ENCODE measurements at places on chromosomes 3 and 15.

GRCh38 chr3:43012174-43012573 is 33.1 kb downstream of the GASK1A start:
- H3K27ac ChIP-seq = no peak overlapping the region
- no peak for DNase-seq
- H3K36me3 ChIP-seq = no peaks in the 10 kb centered on the region
- H3K4me3 ChIP-seq = no peak overlapping the region
- no peaks in the 10 kb centered on the region for H3K27me3 ChIP-seq
- peaks cover 5% of the 10 kb centered on the region for H3K4me1 ChIP-seq

DNA sequence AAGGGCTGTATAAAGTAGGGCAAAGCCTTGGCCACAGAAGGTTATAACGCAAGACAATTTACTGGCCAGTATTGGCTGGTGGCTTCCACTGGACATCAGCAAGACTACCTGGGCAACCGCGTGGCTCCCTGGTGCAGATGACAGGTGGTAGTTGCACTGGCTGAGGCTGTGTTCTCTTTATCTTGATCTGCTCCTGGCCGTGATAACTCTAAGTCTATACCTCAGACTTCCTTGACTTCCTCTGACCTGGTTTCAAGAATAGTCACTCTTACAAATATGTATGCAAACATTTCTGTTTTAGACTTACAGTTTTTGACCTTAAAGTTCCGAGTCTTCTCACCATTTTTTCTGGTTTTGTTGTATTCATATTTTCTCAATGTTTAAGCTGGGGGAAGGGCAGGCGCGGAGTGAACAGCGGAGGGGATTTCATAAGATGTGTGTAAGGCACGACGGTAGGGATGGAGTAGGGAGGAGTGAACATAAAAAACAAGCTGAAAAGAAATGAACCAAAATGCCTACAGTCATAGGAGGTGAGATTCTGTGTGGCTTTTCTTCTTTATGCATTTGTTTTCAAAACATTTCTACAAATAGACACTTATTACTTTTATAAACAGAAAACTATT is 15.2 kb upstream of the TMEM212 start:
- DNase-seq = no peak
- no peaks in the 10 kb centered on the region for H3K27me3 ChIP-seq
- no peak overlapping the region for H3K4me3 ChIP-seq
- no peak overlapping the region for H3K27ac ChIP-seq
- H3K4me1 ChIP-seq = peaks cover 29% of the 10 kb centered on the region
- no peaks in the 10 kb centered on the region for H3K36me3 ChIP-seq

DNA sequence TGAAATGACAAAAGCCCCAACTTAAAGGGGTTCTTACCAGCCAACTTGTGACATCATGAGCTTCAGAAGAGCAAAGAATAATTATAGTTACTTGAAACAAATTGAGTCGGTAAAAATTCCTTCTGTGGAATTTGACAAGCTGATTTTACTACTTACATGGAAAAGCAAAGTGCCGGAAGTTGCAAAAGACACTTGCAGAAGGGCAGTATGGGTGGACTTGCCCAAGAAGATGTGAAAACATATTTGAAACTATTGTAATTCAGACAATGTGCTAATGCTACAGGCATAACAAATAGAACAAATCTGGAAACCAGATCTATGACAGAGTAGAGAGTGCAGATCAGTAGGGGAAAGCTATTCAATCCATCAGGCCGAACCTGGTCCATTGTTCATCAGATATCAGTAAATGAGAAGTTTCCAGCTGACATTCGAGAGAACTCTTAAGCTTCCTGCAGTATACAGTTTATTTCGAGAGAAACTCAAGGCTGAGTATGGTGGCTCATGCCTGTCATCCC is 2.5 kb upstream of the KIF7 start:
- no peak overlapping the region for H3K27ac ChIP-seq
- H3K4me3 ChIP-seq = no peak overlapping the region
- no peak for DNase-seq
- H3K27me3 ChIP-seq = no peaks in the 10 kb centered on the region
- H3K4me1 ChIP-seq = peaks cover 17% of the 10 kb centered on the region
- no peaks in the 10 kb centered on the region for H3K36me3 ChIP-seq

GRCh38 chr3:77620009-77620408 is 580.1 kb downstream of the ROBO2 start:
- no peaks in the 10 kb centered on the region for H3K36me3 ChIP-seq
- no peaks in the 10 kb centered on the region for H3K4me1 ChIP-seq
- H3K4me3 ChIP-seq = no peak overlapping the region
- DNase-seq = no peak

DNA sequence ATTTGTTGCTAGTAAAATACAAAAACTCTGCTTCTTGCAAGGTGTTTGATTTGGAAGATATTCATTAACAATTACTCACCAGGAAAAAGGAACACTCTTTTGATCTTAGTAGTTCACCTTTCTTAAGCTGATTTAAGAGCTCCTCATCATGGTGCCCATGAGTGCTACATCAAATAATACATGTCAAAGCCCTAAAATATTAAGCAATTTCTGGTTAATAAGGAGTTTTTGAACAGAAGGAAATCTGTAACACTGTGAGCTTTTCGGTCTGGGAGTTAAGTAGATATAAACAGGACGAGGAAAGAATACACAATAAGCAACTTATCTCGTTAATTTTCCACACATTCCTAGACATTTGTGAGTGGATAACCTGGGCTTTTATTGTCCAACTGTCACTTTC is 83.9 kb upstream of the DCBLD2 start:
- H3K4me1 ChIP-seq = no peaks in the 10 kb centered on the region
- H3K4me3 ChIP-seq = no peak overlapping the region
- H3K27ac ChIP-seq = no peak overlapping the region
- H3K27me3 ChIP-seq = no peaks in the 10 kb centered on the region

DNA sequence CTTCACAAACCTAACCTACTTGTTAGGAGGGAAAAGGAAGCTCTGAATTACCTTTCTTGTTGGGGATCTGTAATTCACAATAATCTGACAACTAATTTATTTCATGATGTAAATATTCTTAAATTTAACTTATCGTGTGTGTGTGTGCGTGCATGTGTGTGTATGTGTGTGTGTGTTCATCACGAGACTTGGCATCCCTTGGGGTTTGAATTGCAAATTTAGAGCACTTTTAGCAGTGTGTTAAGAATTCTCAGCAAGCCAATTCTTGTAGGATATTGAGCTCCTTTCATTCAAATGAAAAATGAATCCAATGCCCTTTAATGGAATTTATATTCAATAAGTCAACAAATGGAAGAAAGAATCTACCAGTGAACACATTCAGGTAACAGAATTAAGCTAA is 85.9 kb upstream of the C3orf80 start:
- peaks cover 15% of the 10 kb centered on the region for H3K4me1 ChIP-seq
- no peak overlapping the region for H3K27ac ChIP-seq
- no peak overlapping the region for H3K4me3 ChIP-seq
- no peak for DNase-seq

- H3K4me1 ChIP-seq = peaks cover 48% of the 10 kb centered on the region
- no peak for DNase-seq
- H3K27me3 ChIP-seq = no peaks in the 10 kb centered on the region
- peak overlapping the region; percentile 90 for H3K27ac ChIP-seq
Measured at GRCh38 chr15:98729446-98730042, 81.2 kb downstream of the IGF1R start.

GRCh38 chr3:36211652-36211999 is 168.7 kb upstream of the STAC start:
- no peak overlapping the region for H3K27ac ChIP-seq
- H3K4me3 ChIP-seq = no peak overlapping the region
- H3K36me3 ChIP-seq = no peaks in the 10 kb centered on the region
- H3K27me3 ChIP-seq = no peaks in the 10 kb centered on the region
- no peaks in the 10 kb centered on the region for H3K4me1 ChIP-seq

- peak; percentile 20 for DNase-seq
- H3K27ac ChIP-seq = peak overlapping the region; percentile 60
- no peaks in the 10 kb centered on the region for H3K36me3 ChIP-seq
- H3K27me3 ChIP-seq = no peaks in the 10 kb centered on the region
- no peak overlapping the region for H3K4me3 ChIP-seq
- peaks cover 43% of the 10 kb centered on the region for H3K4me1 ChIP-seq
Measured at GRCh38 chr3:187013159-187013716, 82.9 kb downstream of the ST6GAL1 start.

DNA sequence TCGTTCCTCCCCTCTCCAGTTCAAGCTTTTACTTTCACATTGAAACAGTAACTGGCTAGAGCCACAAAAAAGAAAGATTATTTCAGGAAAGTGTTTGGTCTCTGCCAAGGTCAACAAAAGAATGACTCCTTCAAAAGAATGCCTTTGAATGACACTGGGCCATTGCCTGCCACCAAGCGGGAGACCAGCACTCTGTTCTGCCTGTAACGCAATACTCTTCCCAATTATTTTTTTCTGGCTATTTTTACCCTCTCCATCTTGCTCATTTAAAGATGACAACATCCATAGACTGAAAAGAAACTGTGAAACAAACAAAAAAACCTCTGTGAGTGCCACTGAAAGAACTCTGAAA is 37.3 kb downstream of the EHHADH start:
- peak overlapping the region; percentile 58 for H3K27ac ChIP-seq
- H3K4me3 ChIP-seq = no peak overlapping the region
- DNase-seq = no peak
- H3K27me3 ChIP-seq = no peaks in the 10 kb centered on the region
- H3K36me3 ChIP-seq = no peaks in the 10 kb centered on the region

GRCh38 chr15:100106732-100107131 is 235.0 kb downstream of the ADAMTS17 start:
- no peak overlapping the region for H3K27ac ChIP-seq
- no peak overlapping the region for H3K4me3 ChIP-seq
- H3K36me3 ChIP-seq = no peaks in the 10 kb centered on the region
- no peak for DNase-seq
- peaks cover 13% of the 10 kb centered on the region for H3K4me1 ChIP-seq

GRCh38 chr3:31086698-31087097 is 192.2 kb upstream of the GADL1 start:
- DNase-seq = peak; percentile 56
- H3K27me3 ChIP-seq = no peaks in the 10 kb centered on the region
- H3K36me3 ChIP-seq = no peaks in the 10 kb centered on the region

DNA sequence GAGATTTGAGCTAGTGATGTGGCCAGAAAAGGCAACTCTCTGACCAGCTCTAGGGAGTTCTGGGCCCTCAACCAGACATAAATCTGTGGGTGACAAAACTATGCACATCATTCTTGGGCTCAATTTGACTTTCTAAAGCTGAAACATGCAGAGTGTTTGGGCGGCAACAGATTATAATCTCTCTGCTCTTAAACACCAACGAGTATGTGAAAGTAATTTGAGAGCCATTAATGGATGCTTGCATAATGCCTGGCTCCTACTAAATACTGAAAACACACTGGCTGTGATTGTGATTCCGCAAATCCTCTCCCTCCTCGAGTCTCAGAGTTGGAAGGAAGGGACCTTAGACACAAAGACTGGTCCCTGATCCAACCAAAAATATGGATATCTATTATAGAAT is 186.7 kb downstream of the UACA start:
- H3K27ac ChIP-seq = no peak overlapping the region
- no peak for DNase-seq
- no peaks in the 10 kb centered on the region for H3K36me3 ChIP-seq
- no peaks in the 10 kb centered on the region for H3K4me1 ChIP-seq
- no peaks in the 10 kb centered on the region for H3K27me3 ChIP-seq

DNA sequence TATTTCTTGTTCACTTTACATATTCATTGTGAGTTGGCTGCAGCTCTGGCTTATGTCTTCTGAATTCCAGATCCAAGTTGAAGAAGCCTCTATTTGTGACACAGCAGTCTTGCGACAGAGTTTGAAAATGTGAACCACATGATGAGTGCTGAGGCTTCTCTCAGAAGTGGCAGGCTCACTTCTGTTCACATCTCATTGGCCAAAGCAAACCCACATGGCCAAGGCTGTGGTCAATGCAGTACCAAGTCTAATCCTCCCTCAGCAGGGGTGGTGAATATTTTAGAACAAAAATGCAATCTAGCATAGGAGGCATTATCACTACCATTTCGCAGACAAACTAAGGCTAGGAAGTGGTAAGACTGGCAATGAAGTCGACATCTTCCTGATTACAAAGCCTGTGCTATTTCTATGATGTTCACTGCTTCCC is 45.2 kb downstream of the CDCP1 start:
- no peaks in the 10 kb centered on the region for H3K4me1 ChIP-seq
- H3K36me3 ChIP-seq = no peaks in the 10 kb centered on the region
- no peak overlapping the region for H3K4me3 ChIP-seq
- peak; percentile 67 for DNase-seq

DNA sequence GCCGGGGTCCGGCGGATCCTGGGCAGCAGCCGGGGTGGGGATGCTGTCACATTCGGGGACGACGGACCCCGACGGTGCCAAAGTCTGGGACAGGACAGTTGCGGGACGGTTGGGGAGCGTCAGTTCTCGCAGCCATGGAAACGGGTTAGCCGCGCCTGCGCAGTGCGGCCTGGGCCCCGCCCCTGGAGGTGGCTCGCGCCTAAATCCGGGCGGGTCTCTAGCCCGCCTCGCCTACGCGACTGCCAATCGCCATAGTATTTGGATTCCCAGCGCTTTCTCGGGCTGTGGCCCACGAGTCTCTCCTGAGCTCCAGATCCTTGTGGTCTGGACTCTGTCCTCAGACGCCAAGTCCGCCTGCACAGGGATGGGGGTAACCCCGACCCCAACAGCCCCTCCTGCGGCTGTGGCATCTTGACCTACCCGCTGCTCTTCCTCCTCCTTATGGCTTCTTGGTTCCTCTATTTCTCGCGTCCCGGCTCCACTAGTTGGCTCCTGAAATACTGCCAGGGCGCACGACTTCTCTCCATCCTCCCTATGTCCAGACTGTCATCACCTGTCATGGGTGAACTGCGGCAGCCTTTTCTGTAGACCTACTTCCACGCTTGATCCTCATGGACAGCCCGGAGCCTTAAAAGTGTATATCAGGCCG is at the start of gene ZMYND10:
ZMYND10 (minus strand) TSS at position 147 of the 649 bp plus-strand sequence. CDS start 153 bp downstream, outside the sequence.
- no peaks in the 10 kb centered on the region for H3K27me3 ChIP-seq
- H3K4me1 ChIP-seq = peaks cover 36% of the 10 kb centered on the region
- peak within 1 kb of the TSS; percentile 45 for H3K4me3 ChIP-seq
- H3K36me3 ChIP-seq = no peaks in the 10 kb centered on the region
- H3K27ac ChIP-seq = no peak within 1 kb of the TSS

- no peak overlapping the region for H3K27ac ChIP-seq
- no peaks in the 10 kb centered on the region for H3K27me3 ChIP-seq
- H3K4me1 ChIP-seq = peaks cover 7% of the 10 kb centered on the region
Measured at GRCh38 chr15:80619680-80620079, 75.4 kb upstream of the ABHD17C start.

- no peak overlapping the region for H3K27ac ChIP-seq
- no peaks in the 10 kb centered on the region for H3K27me3 ChIP-seq
- no peaks in the 10 kb centered on the region for H3K4me1 ChIP-seq
- DNase-seq = no peak
- no peaks in the 10 kb centered on the region for H3K36me3 ChIP-seq
Measured at GRCh38 chr3:189297932-189298331, 126.2 kb downstream of the TPRG1 start.
